NCI-H446 treated with DMSO at 0.1 percent for 48 hours (cell line): ENCODE measurements at places on chromosomes 12 and 14.

GRCh38 chr12:129127211-129127610, 273.9 kb downstream of the GLT1D1 start:
- DNase-seq, result no peak

GRCh38 chr12:116138364-116138763, 139.1 kb downstream of the MED13L start:
- DNase-seq, result no peak

DNA sequence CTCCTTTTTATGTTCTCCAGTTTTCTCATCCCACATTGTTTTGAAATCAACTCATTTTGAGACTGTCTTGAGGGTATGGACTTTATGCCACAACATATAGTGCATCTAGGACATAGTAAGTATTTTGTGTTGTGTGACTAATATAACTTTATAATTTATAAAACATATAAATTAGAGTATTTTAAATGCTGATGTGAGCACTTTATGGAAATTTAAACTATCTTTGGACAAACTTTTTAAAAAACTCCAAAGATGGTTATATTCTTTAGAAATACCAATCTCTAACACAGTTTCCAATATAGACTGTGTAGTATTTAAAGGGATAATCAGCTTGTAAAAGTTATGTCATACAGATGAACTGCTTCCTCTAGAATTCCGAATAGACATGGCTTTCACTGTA, 87.4 kb downstream of the LRIG3 start:
- DNase-seq, result no peak

DNA sequence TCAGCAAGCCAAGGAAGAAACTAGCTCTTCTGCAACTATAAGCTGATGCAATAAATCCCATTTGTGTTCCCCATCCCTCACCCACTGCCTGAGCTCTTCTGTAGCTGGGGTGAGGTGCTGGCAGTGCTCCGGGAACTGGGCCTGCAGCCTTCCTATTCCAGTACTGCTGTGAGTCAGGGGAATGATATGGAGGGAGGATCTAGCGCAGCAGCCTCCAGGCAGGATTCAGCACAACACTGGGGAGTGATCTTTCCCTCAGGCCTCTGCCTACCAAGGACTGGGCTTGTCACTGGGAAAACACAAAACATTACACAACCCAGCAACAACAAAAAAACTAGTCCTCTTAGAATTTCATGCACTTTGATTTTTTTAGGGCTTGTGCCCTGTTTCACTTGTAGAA, 58.7 kb downstream of the ST8SIA1 start:
- DNase-seq, result peak; percentile 43

GRCh38 chr14:90444077-90444696, 47.4 kb downstream of the CALM1 start:
- no peak for DNase-seq
